ENCODE measurements at places on chromosomes 11 and 22.

DNA sequence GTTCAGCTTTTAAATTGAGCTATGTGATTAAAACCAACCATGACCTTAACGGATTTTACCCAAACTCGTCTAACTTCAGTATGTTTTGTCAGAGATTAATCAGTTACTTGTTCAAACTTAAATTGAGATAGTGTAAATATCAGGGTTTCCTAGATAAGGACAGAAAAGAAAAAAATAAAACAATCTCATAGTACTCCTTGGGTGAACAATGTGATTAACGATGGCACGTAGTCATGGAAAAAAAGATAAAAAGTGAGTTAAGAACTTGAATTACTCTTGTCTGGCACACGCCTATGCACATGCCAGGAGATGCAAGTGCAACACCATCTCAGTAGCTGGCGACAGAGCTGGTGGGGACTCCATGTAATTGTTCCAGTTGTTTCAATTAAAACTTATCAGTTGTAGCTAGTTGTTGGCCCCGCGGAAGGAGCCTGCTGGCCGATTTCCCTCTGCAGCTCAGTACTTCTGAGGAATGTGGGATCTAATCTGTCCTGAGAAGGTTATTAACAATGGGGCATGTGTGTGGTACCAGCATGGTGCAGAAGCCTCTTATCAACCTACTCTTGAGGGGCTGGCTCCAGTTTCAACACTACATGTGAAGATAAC, 3.0 kb downstream of the RASSF10 start:
- DNase-seq: no peak

- DNase-seq: no peak
Observed at GRCh38 chr11:17767914-17768313, 33.3 kb downstream of the KCNC1 start.

DNA sequence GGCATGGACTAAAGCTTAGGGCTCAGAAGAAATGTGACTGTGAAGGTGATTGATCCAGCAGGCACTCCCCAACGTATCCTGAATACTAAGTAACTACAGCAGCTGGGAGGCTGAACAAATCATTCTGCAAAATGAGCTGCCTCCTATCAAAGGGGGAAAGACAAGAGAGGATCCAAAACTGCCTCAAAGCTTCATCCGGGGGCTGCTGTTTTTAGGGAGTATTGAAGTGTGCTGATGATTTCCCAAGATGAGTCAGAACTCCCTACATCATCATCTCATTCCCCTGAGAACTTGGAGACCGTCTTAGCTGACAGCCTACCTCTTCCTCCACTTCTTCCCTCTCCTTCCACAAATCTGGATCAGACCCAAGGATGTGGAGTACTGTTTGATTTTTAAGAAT, 108.4 kb upstream of the GRAMD1B start:
- DNase-seq: no peak

DNA sequence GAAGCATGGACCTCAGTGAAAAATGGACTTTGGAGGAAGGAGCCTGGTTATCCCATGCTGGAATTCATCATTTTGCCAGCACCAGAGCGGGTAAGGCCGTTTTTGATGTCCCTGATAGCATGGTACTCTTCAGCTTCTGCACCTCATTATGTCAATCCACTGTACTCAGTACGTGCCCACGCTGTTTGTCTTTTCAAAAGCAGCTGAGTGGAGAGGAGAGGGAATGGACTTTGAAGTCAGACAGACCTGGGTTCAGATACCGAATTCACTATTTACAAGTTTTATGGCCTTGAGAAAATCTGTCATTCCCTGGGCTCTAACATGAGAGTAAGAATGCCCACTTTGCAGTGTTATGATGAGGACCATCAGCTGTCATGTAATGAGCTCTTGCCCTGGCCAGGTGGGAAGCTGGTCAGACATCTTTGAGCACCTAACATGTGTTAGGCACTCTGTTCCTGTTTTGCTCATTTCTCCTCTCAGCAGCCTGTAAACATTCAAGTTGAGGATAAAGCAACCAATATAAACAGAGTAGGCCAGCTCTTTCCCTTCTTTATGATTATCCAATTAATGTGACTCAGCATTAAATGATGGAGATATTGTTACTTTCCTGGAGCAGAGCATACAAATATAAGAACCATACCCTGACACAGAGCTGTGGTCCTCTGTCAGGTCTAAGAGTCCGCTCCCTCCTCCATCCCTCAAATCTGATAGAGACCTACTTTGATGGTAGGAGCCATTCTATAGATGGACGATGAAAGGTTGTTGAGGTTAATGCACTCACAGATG, 39.0 kb upstream of the AMOTL1 start:
- DNase-seq: no peak

GRCh38 chr11:117194267-117194666, 4.9 kb upstream of the TAGLN start:
- no peak for DNase-seq

DNA sequence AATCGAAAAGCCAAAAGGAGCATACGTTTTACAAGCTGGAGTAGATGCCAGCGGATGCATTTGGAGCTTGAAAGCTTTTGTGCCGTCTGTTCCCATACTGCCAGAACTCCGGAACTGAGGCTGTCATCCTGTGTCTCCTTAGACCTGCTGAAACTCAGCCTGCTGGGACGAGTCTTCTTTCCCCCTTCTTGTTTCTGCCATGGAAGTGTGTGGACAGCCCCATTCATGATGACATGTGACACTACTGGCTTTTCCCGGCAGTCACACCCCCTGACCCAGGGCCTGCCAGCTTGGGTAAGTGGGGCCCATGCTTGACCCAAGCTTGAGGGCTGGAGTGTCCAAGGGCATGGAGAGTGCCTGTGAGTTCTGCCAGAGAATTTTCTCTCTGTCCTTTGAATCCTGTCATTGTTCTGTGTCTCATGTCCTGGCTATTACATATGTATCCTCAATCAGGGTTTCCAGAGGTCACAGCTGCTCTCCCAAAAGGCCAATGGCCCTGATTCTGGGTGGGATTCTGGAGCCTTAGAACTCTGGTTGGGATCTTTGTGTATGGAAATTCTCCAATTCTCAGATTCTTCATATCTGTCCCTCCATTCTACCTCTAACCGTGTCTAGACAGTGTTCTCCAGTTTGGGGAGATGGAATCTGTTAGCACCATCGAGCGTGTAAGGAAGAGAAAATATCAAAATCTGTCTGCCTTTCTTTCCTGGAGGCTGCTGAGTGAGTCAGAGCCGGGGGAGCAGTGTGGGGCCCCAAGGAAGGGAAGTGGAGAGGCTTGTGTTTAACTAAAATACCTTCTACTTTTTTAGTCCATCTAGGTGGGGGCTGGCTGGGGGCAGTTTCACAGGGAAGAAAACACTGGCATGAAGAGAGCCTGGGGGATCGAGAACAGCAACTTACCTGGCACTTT, 73.2 kb downstream of the KIAA1671 start:
- DNase-seq: peak; percentile 54

DNA sequence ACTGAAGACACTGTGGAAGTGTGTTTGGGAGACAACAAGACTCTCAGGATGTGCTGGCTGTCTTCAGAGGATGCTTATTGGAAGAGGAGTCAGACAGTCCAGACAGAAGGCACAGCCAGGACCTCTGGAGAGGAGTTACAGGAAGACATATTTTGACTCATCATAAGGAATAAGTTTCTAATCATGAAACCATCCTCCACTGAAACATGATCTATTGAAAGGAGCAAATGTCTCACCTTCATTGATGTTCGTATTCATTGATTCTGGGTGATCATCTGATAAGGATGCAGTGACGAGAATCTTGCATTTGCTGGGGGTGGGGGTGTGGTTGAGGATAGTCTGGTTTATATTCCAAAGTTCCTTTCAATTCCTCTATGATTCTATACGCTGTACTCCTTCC, 2.5 kb upstream of the CXCR5 start:
- DNase-seq: no peak

GRCh38 chr11:33065445-33066178, 26.2 kb downstream of the TCP11L1 start:
- DNase-seq: peak; percentile 83

- no peak for DNase-seq
Observed at GRCh38 chr11:70548976-70549375, 150.6 kb downstream of the CTTN start.

- no peak for DNase-seq
Observed at GRCh38 chr22:33894515-33894914, 25.8 kb downstream of the LARGE1 start.

- DNase-seq: no peak
Observed at GRCh38 chr22:44407987-44408828, 89.8 kb downstream of the RTL6 start.

GRCh38 chr11:12290477-12290922, 86.9 kb upstream of the PARVA start:
- no peak for DNase-seq

DNA sequence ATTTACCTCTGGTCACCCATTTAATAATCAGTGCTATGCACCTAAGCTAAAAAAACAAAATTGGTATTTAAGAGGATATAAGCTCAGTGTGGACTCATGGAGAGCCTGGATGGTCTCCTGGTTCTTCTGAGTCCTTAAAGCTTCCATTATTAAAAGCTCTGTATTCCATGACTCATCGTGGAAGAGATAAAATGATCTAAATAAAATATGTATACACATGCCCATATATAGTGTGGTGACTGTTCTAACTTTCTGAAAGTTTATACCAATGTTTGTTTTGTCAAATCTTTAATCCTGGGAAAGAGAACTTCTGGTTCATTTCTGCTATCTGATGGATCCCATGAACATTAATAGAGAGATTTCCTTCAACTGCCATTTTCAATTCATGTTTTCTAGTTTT, 375.9 kb downstream of the GUCY1A2 start:
- peak; percentile 43 for DNase-seq

DNA sequence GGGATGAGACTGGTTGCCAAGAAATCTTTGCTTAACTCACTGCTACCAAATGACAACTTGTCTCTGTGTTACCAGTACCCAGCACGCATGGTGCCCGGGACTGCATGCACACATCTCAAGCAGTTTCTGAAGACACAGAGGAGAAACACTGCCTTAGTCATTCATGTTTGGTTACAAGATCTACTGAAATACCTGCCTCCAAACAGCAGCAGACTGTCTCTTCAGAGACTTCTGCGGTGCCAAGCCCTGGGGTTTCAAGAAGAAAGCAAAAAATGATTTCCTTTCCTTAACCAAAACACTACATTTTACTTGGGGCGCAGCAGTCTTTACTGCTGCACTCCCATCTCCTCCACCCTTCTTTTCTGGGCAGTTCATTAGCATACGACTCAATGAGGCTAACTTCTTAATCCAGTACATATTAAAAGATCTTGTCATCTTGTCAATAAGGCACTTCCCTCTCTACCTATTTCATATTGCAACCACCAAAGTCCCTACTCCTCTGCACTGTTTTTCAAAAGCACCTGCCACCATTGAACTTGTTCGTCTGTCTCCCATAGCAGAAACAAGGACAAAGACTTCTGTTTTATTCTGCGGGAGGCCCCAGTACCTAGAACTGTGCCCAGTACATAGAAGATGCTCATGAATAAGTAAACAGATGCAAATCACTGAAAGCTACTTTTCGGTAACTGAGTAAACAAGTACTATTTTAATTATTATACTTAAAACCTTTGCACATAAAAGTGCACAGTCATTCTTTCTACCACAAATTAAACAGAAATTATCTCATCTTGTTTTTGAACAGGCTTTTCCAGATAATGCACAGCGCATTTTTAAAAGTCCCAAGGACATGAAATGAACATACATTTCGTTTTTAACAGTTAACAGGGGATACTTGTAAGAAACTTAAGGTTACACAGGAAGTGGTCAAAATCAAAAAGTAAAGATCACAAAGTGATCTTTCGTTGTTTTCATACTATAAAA, 4.0 kb downstream of the NAP1L4 start:
- DNase-seq: no peak

GRCh38 chr11:70072461-70072860, 5.7 kb upstream of the ANO1 start:
- no peak for DNase-seq

DNA sequence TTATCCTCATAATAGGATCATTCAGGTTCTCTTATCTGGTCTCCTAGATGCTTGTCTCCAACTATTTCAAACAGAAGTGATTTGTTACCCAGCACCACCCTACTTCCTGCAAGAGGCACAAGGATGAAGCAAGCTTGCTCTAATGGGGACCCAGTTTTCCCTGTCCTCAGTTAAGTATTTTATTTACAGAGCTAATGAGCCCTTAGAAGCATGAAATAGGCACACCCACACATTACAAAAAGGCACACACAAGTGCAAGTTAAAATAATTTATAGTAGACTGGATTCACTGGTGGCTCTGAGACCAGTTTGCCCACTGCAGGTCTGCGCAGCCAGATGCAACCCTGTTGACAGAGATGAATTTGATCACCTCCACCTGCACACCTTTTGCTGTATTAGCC, 167.5 kb downstream of the KIRREL3 start:
- DNase-seq: no peak

GRCh38 chr11:71298016-71298550, 45.7 kb upstream of the SHANK2 start:
- DNase-seq: no peak

GRCh38 chr11:117381481-117382387, 54.1 kb downstream of the CEP164 start:
- no peak for DNase-seq

- no peak for DNase-seq
Observed at GRCh38 chr11:47389577-47390421, 11.5 kb upstream of the SPI1 start.

Measured in choroid plexus epithelial cell (primary cell).